ENCODE measurements at places on chromosomes 3 and 15.
A peak's percentile ranks its signal among the peaks of the same experiment; 100 is the strongest.

DNA sequence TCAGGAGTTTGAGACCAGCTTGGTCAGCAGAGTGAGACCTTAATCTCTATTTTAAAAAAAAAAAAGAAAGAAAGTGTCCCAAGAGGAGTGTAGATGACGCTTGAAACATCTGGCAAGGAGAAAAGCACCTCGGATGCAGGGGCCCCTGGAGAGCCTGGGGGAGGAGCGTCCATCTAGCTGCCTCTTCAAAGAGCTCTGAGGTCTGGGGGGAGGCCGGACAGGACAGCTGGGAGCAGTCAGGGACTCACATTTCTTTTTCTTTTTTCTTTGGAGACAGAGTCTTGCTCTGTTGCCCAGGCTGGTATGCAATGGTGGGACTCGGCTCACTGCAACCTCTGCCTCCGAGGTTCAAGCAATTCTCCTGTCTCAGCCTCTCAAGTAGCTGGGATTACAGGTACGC is 3.3 kb upstream of the IDH2 start:
- DNase-seq, result no peak

DNA sequence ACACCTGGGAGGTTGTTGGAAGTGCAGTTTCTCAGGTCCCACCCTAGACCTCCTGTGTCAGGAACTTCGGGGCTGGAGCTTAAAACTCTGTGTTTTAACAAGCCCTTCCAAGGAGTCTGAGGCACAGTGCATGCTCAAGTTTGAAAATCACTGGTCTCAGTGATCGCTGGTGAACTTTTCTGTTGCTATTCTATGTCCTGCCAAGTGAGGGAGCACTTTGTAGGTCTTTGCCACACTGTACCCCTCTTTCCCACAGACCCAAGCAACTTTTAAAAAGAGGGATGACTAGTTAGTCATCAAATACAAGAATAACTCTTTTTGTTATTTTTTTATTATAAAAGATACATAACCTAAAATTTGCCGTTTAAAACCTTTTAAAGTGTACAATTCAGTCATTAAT is 133.7 kb downstream of the AGBL1 start:
- DNase-seq, result no peak

- peak; percentile 63 for DNase-seq
These were observed 603 bp downstream of the SCAPER start for GRCh38 chr15:76904461-76905012.

- DNase-seq, result no peak
These were observed 9.9 kb downstream of the ZIC1 start for GRCh38 chr3:147418808-147419701.

DNA sequence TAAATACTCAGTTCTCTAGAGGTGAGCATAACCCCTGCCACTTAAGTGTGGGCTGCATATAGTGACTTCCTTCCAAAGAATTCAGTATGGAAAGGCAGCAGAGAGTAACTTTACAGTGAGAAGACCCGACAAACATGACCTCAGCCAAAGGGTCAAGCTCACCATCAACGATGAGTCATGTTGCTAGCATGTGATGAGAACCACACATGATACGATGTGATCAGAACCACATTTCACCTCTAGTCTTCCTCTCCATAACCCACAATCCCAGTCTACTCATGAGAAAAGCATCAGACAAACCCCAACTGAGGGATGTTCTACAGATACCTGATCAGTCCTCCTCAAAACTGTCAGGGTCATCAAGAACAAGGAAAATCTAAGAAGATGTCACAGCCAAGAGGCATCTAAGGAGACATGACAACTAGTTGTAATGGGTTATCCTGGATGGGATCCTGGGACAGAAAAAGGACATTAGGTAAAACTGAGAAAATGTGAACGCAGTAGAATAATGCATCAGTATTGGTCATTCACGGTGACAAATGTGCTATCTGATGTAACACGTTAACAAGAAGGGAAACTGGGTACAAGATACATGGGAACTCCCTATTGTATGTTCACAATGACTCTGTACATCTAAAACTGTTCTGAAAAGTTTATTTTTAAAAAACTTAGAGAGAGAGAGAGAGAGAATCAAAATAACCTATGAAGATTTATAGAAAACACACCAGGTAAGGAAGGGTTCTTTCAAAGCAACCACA is 28.3 kb downstream of the SEC61A1 start:
- no peak for DNase-seq

- DNase-seq, result no peak
These were observed 268.0 kb upstream of the PROK2 start for GRCh38 chr3:72052841-72053409.

GRCh38 chr3:155963570-155963969 is 93.1 kb downstream of the GMPS start:
- no peak for DNase-seq

DNA sequence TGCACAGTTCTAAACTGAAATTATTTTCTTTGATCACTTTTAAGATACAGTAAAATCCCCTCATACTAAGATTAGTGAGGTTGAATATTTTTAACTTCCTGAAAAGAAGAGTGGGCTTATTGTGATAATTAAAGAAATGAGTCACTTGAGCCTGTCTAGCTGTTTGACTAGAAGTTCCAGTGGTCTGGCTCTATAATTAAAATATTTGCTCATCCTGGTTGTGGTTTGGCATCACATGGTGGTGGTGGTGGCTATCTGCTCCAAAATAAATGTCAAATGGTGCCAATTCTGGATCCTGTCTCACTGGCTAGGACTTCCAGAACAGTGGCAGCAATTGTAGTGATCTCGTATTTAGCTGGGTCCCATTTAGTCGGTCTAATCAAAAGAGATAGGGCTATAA is 8.6 kb upstream of the TEX9 start:
- DNase-seq, result no peak

GRCh38 chr3:65561617-65562016 is 477.1 kb downstream of the MAGI1 start:
- no peak for DNase-seq

DNA sequence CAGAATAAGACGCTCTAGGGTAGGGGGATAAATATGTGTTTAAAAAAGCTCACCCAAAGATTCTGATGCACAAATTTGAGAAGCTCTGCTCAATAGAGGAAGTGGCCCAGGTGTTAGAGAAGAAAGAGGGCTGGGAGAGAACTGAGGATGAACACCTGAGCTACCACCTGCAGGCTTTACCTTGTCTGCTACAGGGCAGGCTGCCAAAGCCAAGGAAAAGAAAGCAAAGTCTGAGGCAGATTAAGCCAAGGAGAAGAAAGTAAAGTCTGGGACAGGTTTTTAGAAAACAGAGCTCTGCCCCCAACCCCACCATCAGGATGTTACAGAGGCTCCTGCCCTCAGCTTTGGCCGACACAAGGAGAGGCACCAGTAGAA is 92.9 kb downstream of the THRB start:
- no peak for DNase-seq

DNA sequence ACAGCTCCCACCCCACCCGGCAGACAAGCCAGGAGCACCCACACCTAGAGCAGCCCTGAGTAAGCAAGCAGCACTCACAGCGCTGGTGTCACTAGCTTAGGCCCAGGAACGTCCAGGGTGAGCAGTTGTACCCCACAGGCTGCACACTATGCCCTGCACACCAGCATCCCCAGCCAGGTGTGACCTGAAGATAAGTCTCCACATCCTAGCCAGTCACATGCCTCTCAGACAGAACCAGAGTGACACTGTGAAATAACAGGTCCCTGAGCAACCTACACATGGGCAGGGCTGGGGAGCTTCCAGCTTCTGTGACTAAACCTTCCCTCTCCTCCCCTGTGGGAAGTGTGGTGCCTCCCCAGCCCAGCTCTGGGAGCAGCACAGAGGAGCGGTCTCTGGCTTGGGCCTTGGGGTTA is 253.6 kb downstream of the UACA start:
- DNase-seq, result no peak

GRCh38 chr3:63613561-63613960 is 38.9 kb upstream of the SNTN start:
- no peak for DNase-seq

GRCh38 chr15:81939604-81940440 is 106.0 kb downstream of the MEX3B start:
- no peak for DNase-seq

DNA sequence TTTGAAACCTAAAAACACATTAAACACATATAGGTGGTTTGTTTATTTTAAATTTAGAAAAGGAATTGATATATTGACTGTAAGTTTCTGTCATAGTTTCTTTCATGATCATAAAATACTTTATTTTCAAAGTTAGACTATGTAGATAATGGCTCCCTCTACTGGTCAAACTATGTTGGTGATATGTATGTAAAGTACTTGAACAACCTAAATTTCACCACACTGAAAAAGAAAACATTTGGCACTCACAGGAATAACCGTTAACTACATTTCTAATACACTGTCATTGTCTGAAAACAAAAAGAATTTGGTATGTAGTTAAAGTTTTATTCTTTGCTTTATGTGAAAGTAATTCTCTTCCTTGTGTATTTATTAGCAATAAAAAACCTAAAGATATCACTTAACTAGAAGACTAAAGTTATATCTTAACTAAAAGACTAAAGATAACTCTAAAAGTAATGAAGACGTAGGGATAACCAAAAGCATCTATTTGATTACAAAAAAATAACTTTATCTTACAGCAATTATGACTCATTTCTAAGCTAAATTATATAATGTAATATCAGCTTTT is 427.5 kb downstream of the VGLL3 start:
- no peak for DNase-seq
